ENCODE measurements at places on chromosomes 1 and 21. TPM values are rescaled to one million over a fixed set of nuclear protein-coding genes. Genes with fewer than 3 reads are reported as not detected.

KCNT2 gene
- 4.5 TPM for polyA plus RNA-seq

BATF3 gene
- polyA plus RNA-seq, result 3.3 TPM

ZNF436 gene
- 37.4 TPM for polyA plus RNA-seq

TTC39A gene
- 8.0 TPM for polyA plus RNA-seq

PMF1 gene
- polyA plus RNA-seq, result 77.8 TPM

PPM1J gene
- polyA plus RNA-seq, result 0.66 TPM

EXTL1 gene
- 0.71 TPM for polyA plus RNA-seq

CNIH3 gene
- polyA plus RNA-seq, result 9.4 TPM

SPRR2B gene
- polyA plus RNA-seq, result not detected

KRTAP7-1 gene
- polyA plus RNA-seq, result not detected

RHEX gene
- not detected for polyA plus RNA-seq

GCSAML gene
- polyA plus RNA-seq, result 0.17 TPM

DSTYK gene
- 17.3 TPM for polyA plus RNA-seq

HTR6 gene
- polyA plus RNA-seq, result not detected

AMY1B gene
- not detected for polyA plus RNA-seq

PODN gene
- polyA plus RNA-seq, result 11.8 TPM

Data from left lung (tissue), 14 donors.